ENCODE measurements at places on chromosomes 4 and X.

- DNase-seq: no peak
Observed at GRCh38 chr4:117466388-117466787, 381.0 kb upstream of the TRAM1L1 start.

GRCh38 chr4:179415847-179416223 is 1973.6 kb upstream of the AGA start:
- no peak for DNase-seq

DNA sequence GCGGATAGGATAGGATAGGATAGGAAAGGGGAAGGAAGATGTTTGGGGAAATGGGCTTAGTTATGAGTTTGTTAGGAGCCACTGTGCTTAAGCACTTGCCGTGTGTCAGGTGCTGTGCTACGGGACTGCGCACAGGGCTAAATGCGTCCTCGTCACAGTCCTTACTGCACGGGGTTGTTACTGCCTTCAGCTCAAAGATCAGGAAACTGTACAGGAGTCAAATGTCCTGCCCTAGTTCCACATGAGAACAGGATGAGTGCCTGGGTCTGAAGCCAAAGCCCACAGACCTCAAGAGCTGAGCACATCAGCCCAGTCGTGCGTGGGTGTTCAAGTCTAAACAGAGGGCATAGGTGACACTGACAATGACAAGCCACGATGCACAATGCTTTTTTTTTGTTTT is 15.0 kb downstream of the ACSL1 start:
- no peak for DNase-seq

DNA sequence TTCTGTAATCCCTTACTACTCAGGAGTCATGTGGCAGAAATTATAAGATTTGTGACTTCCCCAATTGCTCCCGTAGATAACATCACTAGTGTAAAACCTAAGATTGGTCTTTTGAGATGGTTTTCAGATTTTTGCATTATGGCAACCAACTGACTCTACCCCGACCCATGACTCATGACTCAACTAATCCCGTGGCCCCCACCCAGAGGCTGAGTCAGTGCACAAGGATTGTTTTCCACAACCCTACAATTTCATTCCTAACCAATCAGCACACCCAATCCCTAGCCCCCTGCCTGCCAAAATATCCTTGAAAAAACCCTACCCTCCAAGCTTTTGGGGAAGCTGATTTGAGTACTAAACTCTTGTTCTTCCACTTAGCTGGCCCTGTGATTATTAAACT is 109.4 kb upstream of the FAM9C start:
- DNase-seq: no peak
